ENCODE measurements at places on chromosomes 3 and 15.

DNA sequence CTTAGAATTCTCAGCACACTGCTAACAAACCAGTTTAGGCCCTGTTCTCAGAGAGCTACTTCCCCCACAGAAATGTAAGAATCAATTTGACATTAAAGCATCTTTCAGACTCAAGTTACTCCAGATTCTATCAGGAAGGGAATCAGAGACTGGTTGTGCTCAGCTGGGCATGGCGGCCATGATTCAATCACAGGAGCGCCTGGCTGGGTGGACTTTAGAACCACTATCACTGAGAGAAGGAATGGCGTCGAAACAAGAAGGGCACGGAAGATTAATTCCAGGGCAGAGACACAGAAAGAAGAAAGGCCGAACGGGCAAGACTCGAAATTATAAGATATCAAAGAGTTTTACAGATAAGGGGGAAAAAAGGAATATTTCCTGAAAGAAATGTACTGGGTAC is 6.2 kb downstream of the TNIK start:
- no peak for DNase-seq

DNA sequence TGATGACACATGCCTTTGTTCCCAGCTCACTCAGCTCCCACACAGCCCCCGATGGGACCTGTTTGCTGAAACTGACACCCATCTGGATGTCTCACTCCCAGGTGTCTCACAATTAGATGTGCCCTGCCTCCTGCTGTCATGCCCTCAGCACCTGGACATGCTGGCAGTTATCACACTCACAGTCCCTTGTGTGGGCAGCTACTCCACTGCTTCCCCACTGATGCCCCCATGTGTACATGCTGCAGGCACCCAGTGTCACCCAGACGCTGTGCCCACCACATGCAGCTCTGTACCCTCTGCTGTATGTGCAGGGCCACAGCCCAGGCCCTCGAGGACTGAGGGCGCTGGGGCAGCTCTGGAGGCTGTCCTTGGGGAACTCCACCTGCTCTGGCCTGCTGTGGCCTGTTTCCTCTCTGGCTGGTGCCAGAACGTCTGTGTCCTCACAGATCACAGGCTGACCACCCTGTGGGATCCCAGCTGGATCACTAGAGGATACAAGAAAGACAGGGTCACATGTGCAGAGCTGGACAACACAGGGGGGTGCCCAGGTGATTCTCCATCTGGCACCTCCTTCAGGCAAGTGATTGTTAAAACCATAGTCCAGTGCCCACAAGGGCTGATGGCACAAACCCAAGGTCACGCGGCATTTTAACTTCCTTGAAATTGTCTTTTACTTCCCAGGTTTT is 14.0 kb downstream of the C3orf22 start:
- no peak for DNase-seq

DNA sequence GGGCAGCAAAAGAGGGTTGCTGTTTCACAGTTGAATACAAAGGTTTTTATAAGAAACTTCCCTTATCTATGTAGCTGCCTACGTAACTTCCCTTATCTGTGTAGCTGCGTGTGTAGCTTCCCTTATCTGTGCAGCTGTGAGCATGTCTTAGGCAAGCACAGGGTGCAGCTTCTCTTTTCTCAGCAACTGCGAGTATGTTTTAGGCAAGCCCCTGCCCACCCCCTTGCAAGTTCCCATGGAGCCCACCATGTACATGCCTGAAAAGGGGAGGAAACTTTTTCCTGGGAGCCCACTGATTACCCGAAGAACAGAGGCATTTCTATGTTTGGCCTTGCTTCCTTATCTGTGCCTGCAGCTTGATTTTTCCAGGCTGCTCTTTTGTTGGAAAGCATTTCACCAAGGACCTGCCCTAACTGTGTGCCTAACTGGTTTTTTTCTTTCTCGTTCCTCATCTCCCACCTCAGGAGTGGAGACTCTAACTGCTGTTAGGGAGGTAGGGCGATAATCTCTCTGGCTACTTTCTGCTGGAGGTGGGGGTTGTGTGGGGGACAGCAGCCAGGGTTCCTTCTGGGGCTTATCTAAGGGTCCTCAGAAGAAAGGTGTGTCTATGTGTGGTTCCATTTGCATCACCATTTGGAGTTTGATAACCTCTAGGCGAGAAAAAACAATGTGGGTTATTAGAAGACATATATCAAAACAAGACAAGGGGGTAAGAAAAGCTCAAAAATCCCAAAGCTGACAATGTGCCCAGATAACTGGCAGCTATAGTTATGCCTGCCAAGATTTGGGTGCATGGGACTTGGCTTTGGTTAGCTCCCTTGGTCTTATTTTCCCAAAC is 26.0 kb downstream of the SORD start:
- DNase-seq, result no peak

DNA sequence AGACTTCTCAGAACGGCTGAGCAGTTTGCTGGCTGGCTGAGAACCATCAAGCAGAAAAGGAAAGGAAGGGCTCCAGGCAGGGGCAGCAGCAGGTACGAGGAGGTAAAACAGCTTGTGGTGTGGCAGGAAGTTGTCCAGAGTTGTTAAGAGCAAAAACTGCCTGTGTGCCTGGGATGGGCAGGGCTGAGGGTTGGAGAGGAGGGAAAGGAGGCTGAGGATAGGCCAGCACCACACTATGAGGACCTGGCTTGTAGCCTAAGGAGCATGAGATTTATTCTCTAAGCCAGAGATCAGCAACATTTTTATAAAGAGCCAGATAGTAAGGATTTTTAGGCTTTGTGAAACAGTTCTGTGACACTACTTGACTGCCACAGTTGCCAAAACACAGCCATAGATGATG is 8.0 kb downstream of the IGSF10 start:
- DNase-seq, result no peak

- no peak for DNase-seq
Observed at GRCh38 chr3:55630280-55630920, 143.3 kb upstream of the WNT5A start.

GRCh38 chr3:191330530-191331048 is 263 bp upstream of the UTS2B start:
- DNase-seq, result peak; percentile 76

GRCh38 chr3:52552089-52552488 is 15.7 kb downstream of the UQCC5 start:
- no peak for DNase-seq

GRCh38 chr3:25830373-25831280 is 40.7 kb downstream of the OXSM start:
- DNase-seq, result peak; percentile 87

- no peak for DNase-seq
Observed at GRCh38 chr3:103127737-103128136, 692.9 kb downstream of the ZPLD1 start.

DNA sequence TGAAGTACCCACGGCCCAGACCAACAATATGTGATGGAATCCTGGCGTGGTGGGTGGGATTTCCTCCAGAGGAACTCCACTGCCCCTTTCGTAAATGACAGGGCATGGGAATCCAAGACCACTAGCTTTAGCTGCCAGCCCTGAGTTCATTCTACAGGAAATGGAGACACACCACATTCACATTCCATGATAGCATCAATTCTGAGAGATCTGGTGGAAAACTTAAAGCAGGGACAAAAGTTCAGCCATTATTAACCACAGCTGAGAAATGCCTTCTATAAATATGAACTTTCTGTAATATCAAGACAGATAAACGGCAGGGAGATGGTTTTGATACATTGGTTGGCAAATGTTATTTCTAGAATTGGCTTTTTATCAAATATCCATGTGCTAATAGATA is 98.2 kb downstream of the FBN1 start:
- peak; percentile 52 for DNase-seq

- DNase-seq, result no peak
Observed at GRCh38 chr3:23116081-23116837, 86.9 kb upstream of the UBE2E2 start.

DNA sequence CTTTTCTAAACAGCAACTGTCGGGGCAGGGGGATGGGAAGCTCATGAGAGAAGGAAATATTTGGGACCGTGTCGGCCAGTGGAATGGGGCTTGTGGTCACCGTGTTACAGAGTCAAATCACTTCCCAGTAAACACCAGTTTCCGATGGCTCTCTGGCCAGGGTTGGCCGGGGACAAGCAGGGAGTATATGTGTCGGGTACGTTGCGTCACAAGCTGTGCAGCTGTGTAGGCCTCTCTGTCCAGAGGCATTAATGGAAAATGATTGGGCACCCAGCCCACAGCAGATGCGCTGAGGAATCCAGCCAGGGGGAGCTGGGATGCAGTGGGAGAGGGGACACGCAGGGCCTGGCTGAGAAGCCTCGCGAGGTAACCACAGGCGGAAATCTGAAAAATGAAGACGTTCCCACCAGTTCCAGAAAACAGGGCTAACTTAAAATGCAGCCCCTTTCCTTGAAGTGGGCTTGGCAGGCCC is 15.8 kb upstream of the ALDH1A3 start:
- DNase-seq, result peak; percentile 50

DNA sequence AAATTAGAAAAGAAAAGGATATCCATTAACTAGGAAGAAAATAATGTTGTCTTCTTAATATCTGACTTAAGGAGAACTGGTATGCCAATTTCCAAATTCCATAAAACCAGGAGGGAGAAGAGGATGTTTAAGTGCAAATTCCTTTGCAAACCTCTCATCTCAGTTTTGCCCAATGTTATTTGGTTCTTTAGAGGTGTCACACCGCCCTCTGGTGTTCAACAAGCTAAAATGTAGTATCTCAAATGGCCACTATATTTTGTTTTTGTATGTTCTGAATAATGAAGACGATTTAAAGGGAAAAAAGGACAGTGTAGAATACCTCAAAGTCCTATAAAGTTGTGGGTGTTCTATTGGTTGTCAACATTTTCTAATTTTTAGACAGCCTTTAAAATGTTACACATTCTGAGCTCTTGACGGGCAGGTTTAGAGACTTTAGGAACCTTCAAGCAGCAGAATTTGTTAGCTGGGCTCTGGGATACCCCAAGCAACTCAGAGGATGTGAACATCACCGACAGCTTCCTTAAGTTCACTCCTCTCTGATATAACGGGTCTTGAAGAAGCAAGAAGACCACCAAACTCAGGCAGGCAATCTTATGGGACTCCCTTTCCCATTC is 458.3 kb downstream of the MFSD1 start:
- DNase-seq, result peak; percentile 84

DNA sequence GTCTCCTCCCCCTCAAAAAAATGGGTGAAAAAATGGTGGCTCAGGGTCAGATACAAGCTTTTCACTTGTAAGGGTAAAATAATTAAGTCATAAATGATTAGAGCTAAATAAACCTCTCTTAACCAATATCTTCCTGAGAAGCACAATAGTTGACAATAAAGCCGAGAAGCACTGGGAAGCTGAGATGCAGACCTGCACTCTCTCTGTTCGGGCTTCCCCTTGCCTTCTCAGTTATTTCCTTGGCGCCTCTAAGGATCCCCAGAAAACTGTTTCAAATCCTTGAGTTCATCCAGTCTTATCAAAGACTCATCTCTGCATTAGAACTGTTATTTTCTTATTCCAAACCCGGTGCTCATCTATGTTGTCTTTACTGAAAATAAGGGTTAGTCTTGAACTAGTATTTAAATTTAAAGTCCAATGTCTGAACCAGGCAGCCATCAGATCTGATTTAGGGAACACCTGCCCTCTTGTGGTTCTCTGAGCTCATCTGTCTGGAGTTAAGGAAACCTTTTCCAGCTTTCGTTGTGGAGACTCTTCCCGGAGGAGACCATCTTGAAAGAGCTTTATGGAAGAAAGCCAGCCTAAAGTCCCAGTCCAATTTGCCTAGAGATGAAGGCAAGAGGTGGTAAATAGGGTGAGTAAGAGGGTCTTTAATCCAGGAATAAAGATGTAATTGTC is 256.4 kb upstream of the MCTP2 start:
- DNase-seq, result peak; percentile 65

GRCh38 chr3:120796976-120797375 is 54.4 kb downstream of the GTF2E1 start:
- no peak for DNase-seq

GRCh38 chr3:149077628-149078027 is 8.7 kb downstream of the HLTF start:
- peak; percentile 48 for DNase-seq

GRCh38 chr3:196432137-196432879 is at the start of gene UBXN7:
Gene UBXN7, minus strand, starts transcription at chr3:196432427. Its CDS starts 28 bp downstream, at chr3:196432399.
- DNase-seq, result peak; percentile 99

GRCh38 chr15:88658972-88659931 is 20.4 kb downstream of the ISG20 start:
- DNase-seq, result no peak

DNA sequence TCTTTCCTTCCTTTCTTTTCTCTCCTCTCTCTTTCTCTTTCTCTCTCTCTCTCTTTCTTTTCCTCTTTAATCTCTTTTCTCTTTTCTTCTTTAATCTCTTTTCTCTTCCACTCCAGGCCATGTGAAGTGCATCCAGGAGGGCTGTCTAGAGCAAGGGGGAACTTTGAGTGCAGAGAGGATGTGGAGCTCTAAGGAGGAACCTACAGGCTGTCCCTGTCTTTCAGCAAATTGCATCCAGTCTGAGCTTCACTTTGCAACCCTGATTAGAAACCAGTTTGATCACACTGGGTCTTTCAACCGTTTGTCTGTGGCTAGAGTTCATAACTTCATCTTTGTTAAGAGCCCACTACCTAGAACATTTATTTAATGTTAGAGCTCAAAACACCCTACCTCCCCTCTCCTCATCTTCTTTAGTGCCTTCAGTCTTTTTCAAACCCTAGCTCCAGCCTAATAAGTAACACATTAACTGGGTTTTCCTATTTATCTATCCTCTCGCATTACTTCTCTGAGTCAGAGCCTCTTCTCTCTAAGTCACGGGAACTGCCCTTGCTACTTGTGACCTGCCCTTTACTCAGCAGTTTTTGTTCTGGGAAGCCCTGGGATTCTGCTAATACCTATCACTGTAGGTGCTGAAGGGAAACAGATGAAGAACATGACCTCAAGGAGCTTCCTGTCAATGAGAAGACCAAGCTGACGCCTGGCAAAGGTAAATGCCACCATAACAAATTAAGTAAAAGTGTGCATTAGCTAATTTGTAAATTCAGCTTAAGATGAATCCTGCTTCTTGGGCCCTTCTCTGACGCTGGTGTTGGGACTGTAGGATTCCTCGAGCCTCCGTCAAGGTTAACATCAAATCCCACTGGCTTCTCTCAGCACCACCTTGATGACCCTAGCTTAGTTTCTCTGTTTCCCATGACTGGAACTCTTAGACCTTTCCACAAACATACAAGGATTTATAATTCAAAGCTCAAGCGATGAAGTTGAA is at the start of gene GCNT3:
TSS of gene GCNT3 (plus strand) at position 508 of the 985 bp plus-strand sequence. CDS start 6,456 bp downstream, outside the sequence.
- no peak for DNase-seq

DNA sequence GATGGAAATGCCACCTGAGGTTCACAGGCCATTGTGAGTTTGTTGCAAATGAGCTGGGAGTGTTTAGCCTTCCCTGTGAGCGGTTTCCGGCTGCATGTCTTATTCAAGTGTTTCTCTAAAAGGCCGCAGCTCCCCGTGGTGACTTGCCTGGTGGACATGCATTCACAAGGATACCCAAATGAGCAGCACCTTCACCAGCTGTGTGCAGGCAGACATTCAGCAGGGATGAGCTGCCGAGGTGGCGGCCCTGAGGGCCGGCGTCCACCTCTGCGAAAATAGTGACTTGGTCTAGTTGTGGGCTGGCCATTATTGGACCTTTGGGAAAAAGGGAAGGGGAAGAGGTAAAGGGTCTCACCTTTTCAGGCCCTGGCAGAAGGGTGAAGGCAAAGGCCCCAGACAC is 23.4 kb downstream of the SPSB4 start:
- DNase-seq, result peak; percentile 36

All from eye (tissue), 1 donor.